Astrocyte of the cerebellum (primary cell): ENCODE measurements at places on chromosomes 7 and 10.
A peak's percentile ranks its signal among the peaks of the same experiment; 100 is the strongest.

DNA sequence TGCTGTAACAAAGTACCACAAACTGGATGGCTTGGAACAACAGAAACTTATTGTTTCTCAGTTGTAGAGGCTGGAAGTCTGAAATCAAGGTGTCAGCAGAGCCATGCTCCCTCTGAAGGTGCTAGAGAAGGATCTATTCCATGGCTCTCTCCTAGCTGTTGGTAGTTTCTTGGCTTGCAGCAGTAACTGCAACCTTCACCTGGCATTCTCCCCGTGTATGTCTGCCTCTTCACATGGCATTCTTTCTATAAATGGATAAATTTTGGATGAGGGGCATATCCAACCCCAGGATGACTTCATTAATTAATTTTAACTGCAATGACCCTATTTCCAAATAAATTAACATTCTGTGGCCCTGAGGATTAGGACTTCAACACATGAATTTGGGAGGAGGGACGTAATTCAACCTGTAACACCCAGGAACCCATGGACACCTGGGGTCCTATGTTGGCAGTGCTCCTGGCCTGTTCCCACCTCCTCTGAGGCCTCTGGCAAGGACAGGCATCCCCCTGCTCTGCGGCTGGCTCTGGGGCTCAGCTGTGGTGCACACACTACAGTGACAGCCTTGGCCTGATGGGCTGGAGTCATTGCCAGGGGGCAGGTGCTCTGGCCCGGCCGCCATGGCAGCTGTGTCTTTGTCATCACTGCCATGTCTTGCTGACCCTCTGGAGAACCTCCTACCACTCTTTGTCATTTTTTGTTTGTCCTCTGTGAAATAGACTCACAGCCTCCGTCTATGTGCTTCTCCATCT lies 30.8 kb downstream of the LSMEM1 start:
- DNase-seq = no peak

- DNase-seq = no peak
Observed at GRCh38 chr10:26841733-26842317, 18.9 kb downstream of the ABI1 start.

DNA sequence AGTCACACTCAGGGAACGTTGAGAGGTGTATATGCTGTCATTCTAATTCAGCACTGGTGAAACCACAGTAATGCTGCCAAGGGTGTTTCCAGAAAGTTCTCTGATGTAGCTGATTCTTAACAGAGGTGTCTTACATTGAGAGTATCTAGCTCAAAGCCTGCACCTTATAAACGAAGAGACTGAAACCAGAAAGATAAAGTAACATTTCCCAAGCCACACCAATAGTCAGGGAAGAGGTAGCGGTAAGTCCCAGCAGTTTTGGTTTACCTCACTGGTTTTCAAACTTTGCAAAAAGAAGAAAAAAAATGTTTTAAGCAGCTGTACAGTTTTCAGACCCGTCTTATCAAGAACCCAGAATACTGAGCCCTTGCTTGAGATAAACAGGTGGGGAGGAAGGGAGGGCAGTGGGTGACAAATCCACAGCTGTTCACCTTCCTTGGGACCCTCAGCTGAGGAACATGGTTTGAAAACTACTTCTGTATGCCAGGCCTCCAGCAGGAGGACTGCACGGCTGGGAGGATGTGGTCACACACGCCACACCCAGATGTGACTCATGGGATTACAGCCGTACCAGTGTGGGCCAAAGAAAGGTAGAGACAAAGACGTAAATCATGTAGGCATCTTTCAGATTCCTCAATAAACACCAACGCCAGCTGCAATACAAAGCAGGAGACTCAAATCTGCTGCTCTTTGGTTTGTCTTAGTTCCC lies 63.9 kb upstream of the GSDME start:
- DNase-seq = peak; percentile 73

DNA sequence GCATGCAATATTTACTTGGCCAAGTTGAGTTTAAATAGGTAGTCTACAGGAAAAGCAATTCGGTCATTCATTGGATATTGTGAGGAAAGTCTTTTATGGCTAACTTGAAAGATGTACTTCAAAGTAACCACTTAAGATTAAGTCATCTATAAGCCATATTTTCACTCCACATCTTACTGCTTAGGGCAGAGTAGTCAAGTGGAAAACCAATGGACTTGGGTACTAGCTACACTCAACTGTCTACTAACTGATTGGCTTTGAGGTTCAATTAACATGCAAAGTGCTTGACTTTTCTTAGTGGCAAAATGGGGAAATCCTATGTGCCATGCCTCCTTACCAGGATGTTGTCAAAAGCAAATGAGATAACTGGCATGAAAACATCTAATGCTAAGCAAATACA lies 51.0 kb downstream of the CAV1 start:
- no peak for DNase-seq

DNA sequence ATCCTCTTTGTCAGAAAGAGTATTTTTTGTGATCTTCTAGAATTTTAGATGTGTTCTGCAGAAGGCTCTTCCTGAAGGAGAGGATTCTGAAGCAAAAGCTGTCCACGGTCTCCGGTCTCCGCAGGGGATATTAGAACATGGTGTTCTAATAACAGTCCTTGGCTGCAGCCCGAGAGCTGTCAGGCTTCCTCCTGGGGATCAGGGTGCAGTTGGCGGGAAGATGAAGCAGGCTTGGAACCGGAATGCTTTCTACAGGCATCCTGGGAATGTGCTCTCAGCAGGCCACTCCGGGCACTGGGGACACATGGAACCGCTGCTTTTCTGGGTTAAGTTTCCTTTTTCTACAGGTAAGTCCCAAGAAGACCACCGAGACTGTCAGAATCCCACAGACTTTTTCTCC lies 118.6 kb upstream of the PARD3 start:
- no peak for DNase-seq

DNA sequence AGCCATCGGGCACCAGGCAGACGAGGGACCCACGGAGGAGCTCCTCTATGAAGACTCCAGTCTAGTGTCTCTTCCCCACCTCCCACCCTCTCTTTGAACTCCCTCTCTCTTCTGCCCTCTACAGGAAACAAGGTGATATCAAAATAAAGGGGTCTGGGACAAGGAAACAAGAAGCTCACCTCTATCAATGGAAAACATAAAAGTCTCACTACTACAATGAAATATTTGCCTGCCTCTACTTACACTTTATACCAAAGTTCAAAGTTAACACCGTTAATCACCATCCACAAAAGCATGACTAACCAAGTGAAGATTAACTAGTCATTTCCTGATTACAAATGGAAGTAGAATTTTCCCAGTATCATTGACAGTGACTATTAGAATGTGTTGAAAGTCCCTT lies 82.2 kb downstream of the PARD3 start:
- DNase-seq = no peak
